SW480 (cell line): ENCODE measurements at places on chromosomes 6 and 20.

GRCh38 chr6:142055219-142055618 is 77.5 kb upstream of the GJE1 start:
- no peak for DNase-seq

DNA sequence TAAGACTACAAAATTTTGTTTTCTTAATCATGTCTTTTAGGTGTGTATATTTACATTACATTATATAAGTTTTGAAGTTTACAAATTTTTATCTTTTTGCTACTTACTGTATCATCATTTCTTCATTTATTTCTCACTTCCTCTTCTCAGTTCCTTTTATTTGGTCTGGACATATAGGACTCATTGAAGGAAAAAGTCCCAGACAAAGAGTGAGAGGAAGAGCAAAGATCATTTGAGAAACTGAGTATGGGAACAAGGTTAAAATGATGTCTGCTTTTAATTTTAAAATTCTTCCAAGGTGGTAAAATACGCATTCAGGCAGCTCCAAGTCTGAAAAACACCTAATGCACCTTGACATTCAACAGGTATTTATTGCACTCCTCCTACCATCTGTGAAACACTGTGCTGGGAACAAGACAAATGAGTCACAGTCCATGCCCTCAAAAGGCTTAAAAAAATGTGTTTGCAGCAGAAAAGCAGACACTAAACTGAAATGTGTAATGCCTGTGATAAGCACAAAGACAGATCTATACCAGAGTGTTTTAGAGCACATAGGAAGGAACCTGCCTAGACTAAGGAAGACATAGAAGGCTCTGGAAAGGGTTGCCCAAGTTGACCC is 63.2 kb downstream of the PKIB start:
- DNase-seq, result no peak

DNA sequence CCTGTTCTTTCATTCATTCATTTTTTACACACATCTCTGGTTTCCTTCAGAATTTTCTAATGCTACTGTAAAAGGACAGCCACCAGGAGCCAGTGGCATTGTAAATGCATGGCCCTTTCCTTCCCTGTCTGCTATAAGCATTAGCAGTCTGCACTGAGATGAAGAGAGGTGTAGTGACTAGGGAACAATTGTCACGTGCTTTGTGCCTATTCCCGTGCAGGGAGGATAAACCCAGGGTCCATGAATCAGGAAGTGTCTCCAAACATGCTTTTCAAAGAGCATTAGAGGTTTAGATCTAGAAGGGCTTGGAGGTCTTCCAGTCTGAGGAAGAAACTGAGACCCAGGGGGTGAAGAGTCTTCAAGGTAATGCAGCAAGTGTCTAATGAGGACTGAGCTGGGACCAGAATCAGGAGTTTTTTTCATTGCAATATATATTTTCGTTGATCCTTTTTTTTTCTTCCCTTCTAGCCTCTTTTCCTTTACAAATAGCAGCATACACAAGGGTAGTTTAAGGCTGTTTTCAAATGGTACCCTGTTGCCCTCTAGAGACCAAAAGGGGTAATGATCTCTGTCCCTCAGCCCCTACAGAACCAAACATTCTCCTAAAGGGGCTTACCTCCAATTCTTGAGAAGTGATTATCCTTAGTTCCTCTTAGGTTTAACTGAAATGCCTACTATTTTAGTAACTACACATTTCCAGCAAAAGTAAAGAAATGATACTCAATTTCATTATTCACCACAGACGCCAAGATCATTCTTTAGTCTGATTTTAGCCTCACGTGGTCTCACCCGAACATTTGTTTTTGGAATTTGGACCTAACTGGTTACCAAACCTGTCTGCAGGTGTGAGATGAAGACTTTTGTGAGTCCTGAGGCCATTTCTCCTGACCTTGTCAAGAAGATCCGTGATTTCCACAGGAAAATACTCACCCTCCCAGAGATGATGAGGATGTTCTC is 6.6 kb downstream of the TRIM15 start:
- DNase-seq, result peak; percentile 57

- DNase-seq, result no peak
Observed at GRCh38 chr6:166825553-166826145, 130.7 kb downstream of the RNASET2 start.

DNA sequence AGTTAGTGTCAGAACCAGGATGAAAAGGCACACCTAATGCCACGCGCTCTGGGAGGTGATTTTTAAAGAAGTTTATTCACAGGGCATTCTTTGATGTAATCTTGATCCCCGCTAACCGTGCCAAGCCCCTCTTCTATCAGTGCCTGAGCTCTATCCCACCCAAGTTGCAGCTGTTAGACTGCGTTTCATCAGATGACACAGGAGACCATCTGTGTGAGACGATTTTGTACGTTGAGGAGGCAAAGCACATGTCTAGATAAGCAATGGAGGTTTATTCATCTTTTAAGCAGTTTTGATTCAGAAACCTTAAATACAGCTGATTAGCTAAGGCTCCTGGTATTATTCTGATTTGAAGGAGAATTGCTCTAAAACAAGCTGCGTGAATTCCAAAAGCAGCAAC is 18.6 kb downstream of the RNASET2 start:
- no peak for DNase-seq

DNA sequence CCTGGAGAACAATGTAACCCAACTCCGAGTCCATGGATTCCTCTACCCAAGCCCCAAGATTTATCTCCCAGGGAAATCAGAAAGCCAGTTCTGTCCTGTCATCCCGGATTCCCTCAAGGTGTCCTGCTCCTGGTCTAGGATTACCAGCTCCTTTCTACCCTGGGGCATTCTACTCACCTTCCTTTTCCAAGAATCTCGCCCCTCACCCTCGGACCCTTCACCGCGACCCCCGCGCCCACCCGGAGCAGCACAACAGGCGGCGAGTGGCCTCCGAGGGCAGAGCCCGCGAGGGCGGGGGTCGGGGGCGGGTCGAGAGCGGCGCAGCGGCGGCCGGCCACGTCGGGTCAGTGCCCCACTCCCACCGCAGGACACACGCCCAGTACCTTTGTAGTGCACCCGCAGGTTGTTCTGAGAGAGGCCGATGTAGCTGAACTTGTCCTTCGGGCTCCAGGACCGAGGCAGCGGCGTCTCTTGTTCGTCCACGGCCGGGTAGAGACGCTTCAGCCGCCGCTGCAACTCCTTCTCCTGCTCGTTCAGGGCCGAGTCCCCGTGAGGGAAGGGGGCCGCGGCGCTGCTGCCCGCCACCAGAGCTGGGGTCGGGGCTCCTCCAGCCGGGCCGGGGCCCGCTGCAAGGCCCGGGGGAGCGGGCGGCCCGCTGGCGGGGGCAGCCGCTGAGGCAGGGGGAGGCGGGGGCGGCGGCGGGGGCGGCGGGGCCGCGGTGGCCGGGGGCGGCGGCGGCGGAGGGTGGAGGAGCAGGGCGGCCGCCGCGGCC is 897 bp downstream of the RANBP9 start:
- peak; percentile 54 for DNase-seq

- DNase-seq, result no peak
Observed at GRCh38 chr6:79494841-79495240, 42.4 kb downstream of the LCA5 start.

DNA sequence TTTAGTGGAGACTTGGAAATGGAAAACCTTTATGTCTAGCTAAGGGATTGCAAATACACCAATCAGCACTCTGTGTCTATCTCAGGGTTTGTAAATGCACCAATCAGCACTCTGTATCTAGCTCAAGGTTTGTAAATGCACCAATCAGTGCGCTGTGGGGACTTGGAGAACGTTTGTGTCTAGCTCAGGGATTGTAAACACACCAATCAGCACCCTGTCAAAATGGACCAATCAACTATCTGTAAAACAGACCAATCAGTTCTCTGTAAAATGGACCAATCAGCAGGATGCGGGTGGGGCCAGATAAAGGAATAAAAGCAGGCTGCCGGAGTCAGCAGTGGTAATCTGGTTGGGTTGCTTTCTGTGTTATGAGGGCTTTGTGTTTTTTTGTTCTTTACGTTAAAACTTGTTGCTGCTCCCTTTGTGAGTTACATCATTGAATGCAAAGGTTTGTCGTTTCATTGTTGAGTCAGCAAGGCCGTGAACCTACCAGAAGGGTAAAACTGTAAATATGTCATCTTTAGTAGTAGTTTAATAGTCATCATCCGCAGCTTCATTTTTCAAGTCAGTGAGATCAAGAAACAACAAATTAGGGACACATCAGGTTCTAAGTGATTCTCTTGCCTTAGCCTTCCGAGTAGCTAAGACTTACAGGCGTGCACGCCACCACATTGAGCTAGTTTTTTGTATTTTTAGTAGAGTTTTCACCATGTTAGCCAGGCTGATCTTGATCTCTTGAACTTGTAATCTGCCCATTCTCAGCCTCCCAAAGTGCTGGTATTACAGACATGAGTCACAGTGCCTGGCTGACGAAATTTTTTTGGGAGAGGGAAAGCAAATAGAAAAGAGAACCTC is 22.7 kb upstream of the NUP153 start:
- no peak for DNase-seq

DNA sequence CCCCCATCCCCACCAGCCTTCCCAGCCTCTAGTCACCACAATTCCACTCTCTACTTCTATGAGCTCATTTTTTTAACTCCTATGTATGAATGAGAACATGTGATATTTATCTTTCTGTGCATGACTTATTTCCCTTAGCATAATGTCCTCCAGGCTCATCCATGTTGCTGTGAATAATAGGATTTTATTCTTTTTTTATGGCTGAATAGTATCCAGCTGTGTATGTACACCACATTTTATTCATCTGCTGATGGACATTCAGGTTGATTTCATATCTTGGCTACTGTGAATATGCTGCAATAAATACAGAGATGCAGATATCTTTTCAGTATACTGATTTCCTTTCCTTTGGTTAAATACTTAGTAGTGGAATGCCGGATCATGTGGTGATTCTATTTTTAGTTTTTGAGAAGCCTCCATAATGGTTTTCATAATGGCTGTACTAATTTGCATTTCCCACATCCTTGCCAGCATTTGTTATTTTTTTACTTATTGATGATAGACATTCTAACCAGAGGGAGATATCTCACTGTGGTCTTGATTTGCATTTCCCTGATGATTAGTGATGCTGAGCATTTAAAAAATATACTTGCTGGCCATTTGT is 194.9 kb downstream of the PACRG start:
- no peak for DNase-seq

GRCh38 chr6:34182751-34183531 is 37.1 kb upstream of the GRM4 start:
- DNase-seq, result no peak

- DNase-seq, result no peak
Observed at GRCh38 chr6:20600831-20601230, 66.6 kb downstream of the CDKAL1 start.
